ENCODE measurements at places on chromosomes 7 and 10. TPM values are rescaled to one million over a fixed set of nuclear protein-coding genes. Genes with fewer than 3 reads are reported as not detected.

Gene SLC29A3
- total RNA-seq: 13.8 TPM

Gene HOXA1
- total RNA-seq: 1.8 TPM

Gene LRGUK
- total RNA-seq: not detected

Gene TMEM184A
- total RNA-seq: 2.8 TPM

Gene TMEM196
- not detected for total RNA-seq

Gene CCDC6
- 60.5 TPM for total RNA-seq

Gene VWDE
- not detected for total RNA-seq

Gene UPK3BL2
- 64.0 TPM for total RNA-seq

Gene TUBAL3
- total RNA-seq: not detected

Gene SLC26A5
- 0.37 TPM for total RNA-seq

Gene COBL
- under 0.01 TPM for total RNA-seq

Gene STEAP1B
- total RNA-seq: not detected

Gene CARD11
- total RNA-seq: 0.95 TPM

Gene PRF1
- 1.1 TPM for total RNA-seq

Gene MYPN
- not detected for total RNA-seq

Gene NPY4R2
- not detected for total RNA-seq

Gene DYDC2
- total RNA-seq: 12.4 TPM

Gene NANOS1
- 0.29 TPM for total RNA-seq

Gene HHEX
- 7.9 TPM for total RNA-seq

Gene LRWD1
- total RNA-seq: 25.6 TPM

Gene BTBD16
- 0.14 TPM for total RNA-seq

Gene SLC26A4
- total RNA-seq: 1.7 TPM

Gene CAV2
- 105 TPM for total RNA-seq

Gene PLAU
- total RNA-seq: 1.8 TPM

Gene IKZF1
- total RNA-seq: 16.5 TPM

Gene SLC25A28
- total RNA-seq: 54.7 TPM

Gene PRKG1
- total RNA-seq: 32.4 TPM

Gene SLC18A2
- 2.6 TPM for total RNA-seq

Gene SLC13A4
- total RNA-seq: not detected

Gene FKBP6
- not detected for total RNA-seq

Gene UNCX
- not detected for total RNA-seq

Gene HOXA6
- 15.6 TPM for total RNA-seq

Gene DYNC1I1
- total RNA-seq: 1.9 TPM

Gene MYL7
- not detected for total RNA-seq

Gene ATP6V1F
- total RNA-seq: 35.9 TPM

Gene CLCN1
- total RNA-seq: not detected

Gene GALNT17
- total RNA-seq: 9.3 TPM

Gene RASSF4
- total RNA-seq: 6.1 TPM

Gene EZH2
- total RNA-seq: 35.3 TPM

Gene NUTM2E
- total RNA-seq: 0.48 TPM

Gene ERVW-1
- not detected for total RNA-seq

Gene AKR1D1
- total RNA-seq: not detected

Gene LDB3
- total RNA-seq: 33.4 TPM

Gene MYO3A
- not detected for total RNA-seq

Gene TPST1
- total RNA-seq: 26.5 TPM

Gene AGR3
- 9.1 TPM for total RNA-seq

Gene MKX
- 7.6 TPM for total RNA-seq

Gene ADCYAP1R1
- total RNA-seq: 9.5 TPM

Gene SHTN1
- 19.6 TPM for total RNA-seq

Gene TAX1BP1
- total RNA-seq: 121 TPM

Gene NEUROG3
- not detected for total RNA-seq

Gene GPR141
- not detected for total RNA-seq

Gene SDHAF3
- 14.5 TPM for total RNA-seq

Gene CCL24
- total RNA-seq: not detected

Gene ADGRA1
- total RNA-seq: 0.07 TPM

Gene CRPPA
- total RNA-seq: 0.29 TPM

Gene NPM3
- total RNA-seq: 57.6 TPM

Measured in uterus (tissue), 4 donors.